ENCODE measurements at places on chromosomes 11 and 22.

- no peak for DNase-seq
Observed at GRCh38 chr11:124875401-124875800, 10.2 kb downstream of the ROBO3 start.

GRCh38 chr11:41666951-41667653, 207.7 kb upstream of the LRRC4C start:
- no peak for DNase-seq

DNA sequence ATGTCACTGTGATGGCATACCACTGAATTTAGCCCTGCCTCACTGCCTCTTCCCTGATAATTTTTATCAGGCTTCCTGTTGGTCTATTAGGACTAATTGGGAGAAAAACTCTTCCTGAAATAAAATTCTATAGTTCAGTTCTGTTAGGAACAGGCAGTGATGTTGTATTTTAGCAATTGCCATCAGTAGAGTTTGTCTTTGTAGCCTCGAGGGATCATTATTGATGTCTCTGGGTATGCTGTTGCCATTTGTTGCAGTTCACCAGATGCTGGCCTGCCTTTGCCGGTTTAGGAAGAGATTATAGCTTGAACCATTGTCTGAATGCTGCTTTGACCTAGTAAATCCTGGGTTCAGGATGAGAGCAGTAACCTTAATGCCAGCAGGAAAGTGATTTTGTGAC, 41.0 kb downstream of the KDM2A start:
- no peak for DNase-seq

GRCh38 chr11:134469627-134470026, 57.6 kb upstream of the B3GAT1 start:
- DNase-seq: no peak

- DNase-seq: no peak
Observed at GRCh38 chr11:46267930-46268329, 9.5 kb upstream of the CREB3L1 start.

DNA sequence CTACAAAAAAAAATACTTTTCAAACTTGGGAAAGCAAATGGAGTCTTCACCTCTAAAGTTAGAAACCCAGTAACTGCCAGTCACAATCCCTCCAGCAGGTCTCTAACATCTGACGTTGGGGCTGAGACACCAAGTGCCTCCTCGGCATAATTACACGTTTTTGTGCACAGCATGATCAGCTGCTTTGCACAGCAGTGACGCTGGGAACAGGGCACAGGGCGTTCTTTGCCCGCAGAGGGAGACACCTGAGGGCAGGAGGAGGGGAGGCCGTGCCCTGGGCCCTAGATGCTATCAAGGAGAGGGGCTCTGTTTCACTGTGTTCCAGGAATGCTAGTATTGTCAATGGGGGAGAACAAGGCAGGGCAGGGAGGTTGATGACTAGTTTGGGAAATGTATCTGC, 120.1 kb downstream of the PARVA start:
- no peak for DNase-seq

DNA sequence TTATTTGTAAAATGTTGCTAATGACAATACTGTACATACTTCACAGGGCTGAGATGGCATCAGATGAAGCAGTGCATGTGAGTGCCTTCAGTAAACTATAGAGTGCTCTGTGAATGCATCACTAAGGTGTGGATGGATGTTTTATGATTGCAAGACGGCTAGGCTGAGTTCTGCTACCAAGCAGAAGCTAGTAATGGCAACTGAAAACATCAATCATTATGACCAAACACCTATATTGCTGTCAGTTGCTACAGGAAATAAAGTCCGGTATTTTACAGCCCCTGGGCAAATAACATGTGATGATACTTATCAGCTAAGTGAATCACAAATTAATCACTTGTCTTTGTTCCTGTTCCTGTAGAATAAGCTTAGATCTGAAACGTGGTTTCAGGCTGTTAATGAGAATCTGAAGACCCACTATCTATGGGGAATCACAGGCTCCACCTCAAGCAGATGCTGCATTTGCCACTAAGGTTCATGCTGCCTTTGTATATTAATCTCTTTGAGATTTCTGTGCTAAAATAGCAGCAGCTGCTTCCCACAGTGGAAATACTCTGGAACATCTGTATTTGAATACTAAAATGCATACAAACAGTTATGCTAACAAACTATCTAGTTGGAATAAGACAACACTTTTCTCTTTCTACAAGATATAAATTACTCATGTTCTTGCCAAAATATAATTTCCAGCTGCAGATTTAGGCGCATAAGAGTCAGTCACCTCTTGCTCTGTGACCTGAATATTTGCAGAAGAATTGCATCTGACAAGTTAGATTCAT, 254.0 kb upstream of the PITPNB start:
- no peak for DNase-seq

GRCh38 chr22:19691721-19692341, 22.5 kb upstream of the SEPTIN5 start:
- no peak for DNase-seq

- no peak for DNase-seq
Observed at GRCh38 chr11:65420979-65421793, 1.4 kb upstream of the NEAT1 start.

DNA sequence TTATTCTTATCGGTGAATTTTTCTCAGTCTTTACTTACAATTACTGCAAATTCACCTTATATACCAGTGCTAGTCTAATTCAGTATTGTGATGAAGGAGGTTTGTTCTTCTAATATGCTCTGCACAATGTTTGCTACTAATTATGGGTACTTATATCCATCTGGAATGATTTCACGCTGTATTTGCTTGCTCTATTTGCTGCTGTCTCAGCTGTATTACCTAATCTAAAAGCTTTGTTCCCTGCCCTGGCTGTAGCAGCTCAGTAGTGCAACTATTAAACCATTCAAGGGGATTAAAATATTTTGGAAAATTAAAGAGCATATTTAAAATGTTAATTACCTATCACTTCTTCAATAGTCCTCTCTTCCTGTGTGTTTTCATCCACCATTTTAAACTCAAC, 375.3 kb downstream of the LUZP2 start:
- DNase-seq: no peak

DNA sequence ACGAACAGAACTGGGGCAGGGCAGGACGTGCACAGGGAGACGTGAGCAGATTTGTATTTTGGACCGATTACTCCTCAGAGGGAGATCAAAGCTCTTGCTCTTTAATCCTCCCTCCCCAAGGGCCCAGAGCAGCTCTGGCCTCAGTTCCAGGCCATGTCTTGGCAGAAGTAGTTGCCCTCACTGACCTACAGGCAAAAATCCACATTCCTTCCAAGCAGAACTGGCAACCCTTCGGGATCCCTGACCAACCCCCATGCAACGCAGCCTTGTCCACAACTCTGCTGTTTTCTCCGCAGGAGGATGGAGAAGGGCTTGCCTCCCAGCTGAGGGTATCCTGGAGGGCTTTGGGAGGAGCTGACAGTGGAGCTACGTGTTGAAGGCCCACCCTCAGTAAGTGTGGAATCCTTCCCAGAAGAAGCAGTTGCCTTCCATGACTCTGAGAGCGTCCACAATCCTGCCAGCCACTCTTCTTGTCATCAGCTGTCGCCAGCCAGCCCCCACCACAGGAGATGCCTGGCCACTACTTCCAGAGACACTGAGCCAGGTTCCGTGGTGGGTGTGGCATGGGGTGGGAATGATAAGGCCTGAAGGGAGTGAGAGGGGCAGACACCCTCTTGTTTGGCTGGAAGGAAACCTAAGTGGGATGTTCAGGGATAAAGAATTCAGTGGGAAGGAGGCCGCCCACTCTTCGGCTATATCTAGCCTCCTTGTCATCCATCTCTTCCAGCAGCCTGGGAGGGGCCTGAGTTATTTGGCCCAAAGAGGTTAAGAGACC, 68.1 kb downstream of the PDE2A start:
- DNase-seq: no peak

DNA sequence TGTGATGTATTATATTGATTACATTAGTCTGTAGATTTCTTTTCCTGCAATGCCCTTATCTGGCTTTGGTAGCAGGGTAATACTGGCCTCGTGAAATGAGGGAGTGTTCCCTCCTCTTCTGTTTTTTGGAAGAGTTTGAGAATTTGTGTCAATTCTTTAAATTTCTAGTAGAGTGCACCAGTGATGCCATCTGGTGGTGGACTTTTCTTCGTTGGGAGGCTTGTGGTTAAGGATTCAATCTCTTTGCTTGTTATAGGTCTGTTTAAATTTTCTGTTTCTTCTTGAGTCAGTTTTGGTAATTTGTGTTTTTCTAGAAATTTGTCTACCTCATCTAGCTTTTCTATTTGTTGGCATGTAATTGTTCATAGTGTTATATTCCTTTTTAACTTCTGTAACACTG, 18.9 kb downstream of the SHANK3 start:
- no peak for DNase-seq

DNA sequence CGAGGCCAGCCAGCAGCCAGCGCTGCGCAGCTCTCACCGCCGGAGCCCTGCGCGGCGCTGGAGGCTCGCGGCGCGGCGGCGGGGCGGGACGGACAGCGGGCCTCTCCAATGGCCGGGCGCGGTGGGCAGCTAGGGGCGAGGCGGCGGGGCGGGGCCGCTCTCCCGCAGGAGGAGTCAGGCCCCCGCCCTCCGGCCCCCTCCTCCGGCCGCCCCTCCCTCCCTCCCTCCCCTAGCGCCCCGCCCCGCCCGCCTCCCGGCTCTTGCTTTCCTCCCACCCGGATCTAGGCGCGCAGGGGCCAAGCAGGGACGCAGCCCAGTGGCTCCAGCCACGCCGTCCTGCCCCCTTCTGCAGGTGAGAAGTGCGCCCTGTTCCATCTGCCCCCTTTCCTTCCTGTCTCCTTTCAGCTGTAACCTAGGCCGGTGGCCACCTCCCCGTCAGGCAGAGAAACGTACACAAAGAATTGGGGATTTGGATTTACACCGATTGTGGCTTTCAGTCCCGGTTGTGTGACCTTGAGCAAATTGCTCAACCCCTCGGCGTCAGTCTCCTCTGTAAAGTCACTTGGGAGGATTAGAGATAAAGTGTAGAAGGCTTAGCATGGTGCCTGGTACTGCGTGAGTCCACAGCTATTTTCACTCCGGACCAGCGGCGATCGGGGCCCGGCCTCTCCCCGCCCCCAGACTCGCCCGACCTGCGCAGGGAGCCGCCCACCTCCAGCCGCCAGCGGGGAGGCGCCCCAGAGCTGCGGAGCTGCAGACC, at the start of gene FZD4:
TSS of gene FZD4 (minus strand) at position 35 of the 760 bp plus-strand sequence. CDS start 310 bp downstream, outside the sequence.
- no peak for DNase-seq

DNA sequence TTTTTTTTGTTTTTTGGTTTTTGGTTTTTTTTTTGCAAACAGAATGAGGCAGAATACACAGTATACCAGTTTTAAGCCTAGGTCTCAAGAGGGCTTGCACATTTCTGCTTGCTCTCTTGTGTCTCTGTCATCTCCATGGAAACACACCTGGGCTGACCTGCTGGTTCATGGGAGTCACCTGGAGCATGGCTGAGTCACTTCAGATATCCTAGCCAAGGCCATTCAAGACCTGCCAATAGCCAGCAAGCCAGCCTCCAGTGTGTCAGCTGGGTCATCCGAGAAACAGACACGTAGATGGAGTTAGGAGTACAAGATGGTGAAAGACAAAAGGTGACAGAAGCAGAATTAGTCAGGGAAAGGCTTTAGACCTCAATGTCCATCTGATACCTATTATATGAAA, 124.2 kb upstream of the SEZ6L start:
- DNase-seq: no peak

DNA sequence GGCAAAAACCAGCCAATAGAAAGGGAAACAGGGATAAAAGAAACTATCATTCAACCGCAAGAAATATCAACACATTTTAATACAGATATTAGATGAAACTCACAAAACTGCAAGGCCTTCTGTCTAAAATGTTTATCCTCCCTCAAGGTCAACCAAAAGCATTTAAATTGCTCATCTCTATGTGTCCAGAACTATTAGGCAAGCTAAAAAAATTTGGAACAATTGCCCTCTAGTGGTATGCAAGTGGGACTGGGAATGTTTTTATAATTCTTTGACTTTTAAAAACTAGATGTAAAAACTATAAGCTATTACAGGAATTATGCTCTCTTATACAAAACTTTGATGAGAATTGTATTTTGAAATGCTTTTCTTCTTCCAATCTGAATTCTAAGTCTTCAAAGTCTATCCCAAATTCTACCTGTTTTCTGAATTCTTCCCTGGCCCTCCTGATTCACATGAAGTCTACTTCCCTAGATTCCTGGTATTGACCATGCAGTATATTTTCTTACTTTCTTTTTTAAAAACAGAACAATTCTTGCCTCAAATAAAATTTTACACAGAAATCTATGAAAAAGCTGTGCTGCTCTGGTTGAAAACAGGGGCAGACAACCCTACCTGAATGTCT, 4.9 kb downstream of the CWC15 start:
- DNase-seq: no peak

GRCh38 chr11:75872887-75873416, 57.9 kb downstream of the UVRAG start:
- DNase-seq: no peak

DNA sequence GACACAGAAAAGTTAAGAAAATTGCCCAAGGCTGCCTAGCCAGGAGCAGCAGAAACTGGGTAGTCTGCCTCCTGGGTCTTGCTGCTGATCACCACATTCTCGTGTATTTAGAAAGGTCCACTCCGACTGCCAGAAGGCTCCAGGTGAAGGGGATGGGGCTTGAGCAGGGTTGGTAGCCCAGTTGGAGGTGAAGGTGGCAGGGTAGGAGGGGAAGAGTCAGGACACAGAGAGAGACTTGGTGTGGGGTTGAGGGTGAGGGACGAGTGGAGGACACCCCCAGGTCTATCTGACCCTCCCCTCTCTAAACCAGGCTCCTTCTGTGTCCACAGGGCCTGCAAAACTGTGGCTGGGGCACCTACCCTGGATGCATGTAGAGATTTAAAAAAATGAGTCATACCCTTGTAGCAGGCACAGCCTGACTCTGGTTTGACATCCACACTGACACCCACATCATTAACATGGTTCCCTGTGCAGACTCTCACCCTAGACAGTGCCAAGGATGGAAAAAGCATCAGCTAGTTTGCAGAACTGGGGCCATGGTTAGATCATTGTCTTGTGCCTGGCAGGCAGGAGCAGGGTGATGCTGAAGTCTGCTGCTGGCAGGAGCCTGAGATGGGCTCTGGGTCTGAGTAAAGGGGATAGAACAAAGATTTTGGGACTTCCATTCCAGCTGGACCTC, 273.2 kb downstream of the TENM4 start:
- DNase-seq: no peak

GRCh38 chr11:284105-285020, 4.6 kb upstream of the PGGHG start:
- no peak for DNase-seq

- no peak for DNase-seq
Observed at GRCh38 chr11:57314221-57314973, 10.4 kb downstream of the TNKS1BP1 start.

GRCh38 chr11:57761301-57762234, at the start of gene CTNND1:
CTNND1 (plus strand) TSS chr11:57761802; CDS start chr11:57791479, 29,677 bp downstream.
- DNase-seq: peak; percentile 91

GRCh38 chr11:130674686-130675308, 226.4 kb downstream of the ADAMTS15 start:
- DNase-seq: no peak

GRCh38 chr22:45472426-45472825, 30.3 kb upstream of the FBLN1 start:
- DNase-seq: no peak

- DNase-seq: no peak
Observed at GRCh38 chr22:34917239-34917638, 148.7 kb upstream of the ISX start.
